Panc1 (cell line): ENCODE measurements at places on chromosomes 12 and 14. TPM values are rescaled to one million over a fixed set of nuclear protein-coding genes. Genes with fewer than 3 reads are reported as not detected.

GYS2 gene
- total RNA-seq: not detected

RFC5 gene
- total RNA-seq: 25.0 TPM

KITLG gene
- total RNA-seq: 7.4 TPM

RTL1 gene
- total RNA-seq: not detected

DLK1 gene
- total RNA-seq: 0.69 TPM

CFL2 gene
- total RNA-seq: 79.7 TPM

ACOT4 gene
- total RNA-seq: 2.7 TPM

PLBD1 gene
- 37.8 TPM for total RNA-seq

CREBL2 gene
- total RNA-seq: 13.6 TPM

CDH24 gene
- 9.0 TPM for total RNA-seq
